ENCODE measurements at places on chromosomes 3 and 15.

GRCh38 chr3:169362868-169363267 lies 300.6 kb downstream of the MECOM start:
- no peak for DNase-seq

DNA sequence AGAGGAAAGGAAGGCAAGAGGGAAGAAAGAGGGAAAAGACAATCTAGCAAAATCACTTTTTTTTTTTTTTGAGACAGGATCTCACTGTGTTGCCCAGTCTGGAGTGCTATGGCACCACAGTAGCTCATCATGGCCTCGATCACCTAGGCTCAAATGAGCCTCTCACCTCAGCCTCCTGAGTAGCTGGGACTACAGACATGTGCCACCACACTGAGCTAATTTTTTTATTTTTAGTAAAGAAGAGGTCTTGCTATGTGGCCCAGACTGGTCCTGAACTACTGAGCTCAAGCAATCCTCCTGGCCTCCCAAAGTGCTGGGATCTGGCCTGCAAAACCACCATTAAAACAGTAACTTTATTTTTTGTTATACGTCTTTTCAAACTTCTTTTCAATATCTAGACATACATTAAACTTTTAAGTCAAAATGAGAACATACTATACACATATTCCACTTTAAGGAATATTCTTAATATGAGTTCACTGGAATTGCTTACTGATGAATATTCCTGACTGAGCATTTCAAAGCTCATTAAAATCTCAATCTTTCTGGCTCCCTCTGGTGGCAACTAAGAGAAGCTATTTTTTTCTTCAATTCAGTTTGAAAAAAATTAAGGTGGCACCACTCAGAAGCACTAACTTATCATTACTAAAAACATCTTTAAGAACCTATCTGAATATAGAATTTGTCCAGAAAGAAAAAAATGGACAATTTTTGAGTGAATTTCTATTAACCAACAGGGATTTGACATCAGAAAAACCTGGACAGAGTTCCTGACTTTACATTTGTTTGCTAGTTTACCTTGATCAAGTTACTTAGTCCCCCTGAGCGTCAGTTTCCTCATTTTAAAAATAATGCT lies 40.9 kb downstream of the UACA start:
- no peak for DNase-seq

- no peak for DNase-seq
Measured at GRCh38 chr3:100516232-100516631, 23.8 kb downstream of the TMEM45A start.

- no peak for DNase-seq
Measured at GRCh38 chr15:39462691-39463090, 118.2 kb upstream of the THBS1 start.

- DNase-seq = no peak
Measured at GRCh38 chr3:4740397-4741105, 238.7 kb upstream of the BHLHE40 start.

DNA sequence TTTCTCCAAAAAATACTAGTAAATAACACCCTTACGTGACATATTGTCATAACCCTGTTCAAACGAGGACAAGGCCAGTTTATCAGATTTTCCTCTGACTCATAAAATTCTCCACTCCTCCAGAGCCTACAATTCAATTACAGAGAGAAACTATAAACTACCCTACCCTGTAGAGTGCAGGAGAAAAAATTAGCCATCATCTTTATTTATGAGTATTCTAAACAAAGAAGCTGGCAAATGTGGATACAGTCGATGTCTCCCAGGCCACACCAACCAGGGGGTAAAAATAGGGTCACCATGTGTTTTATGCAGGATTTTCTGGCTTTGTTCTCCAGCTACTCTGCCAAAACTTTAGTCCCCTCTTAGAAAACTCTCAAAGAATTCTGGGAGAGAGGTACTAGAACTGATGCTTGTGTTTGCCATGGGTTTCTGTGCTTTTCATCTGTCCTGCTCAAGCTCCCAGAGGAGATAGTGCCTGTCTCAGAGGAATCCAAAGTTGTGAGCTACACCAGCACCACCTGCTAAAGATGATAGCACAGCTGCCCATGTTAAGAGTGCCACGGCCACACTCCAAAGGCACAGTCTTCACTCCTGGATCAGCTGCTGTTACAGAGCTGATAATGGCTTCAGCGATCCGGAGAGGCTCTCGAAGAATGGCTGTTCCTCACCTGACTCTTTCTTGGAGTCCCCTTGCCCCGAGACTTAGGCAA lies 150.2 kb downstream of the IMPG2 start:
- no peak for DNase-seq

DNA sequence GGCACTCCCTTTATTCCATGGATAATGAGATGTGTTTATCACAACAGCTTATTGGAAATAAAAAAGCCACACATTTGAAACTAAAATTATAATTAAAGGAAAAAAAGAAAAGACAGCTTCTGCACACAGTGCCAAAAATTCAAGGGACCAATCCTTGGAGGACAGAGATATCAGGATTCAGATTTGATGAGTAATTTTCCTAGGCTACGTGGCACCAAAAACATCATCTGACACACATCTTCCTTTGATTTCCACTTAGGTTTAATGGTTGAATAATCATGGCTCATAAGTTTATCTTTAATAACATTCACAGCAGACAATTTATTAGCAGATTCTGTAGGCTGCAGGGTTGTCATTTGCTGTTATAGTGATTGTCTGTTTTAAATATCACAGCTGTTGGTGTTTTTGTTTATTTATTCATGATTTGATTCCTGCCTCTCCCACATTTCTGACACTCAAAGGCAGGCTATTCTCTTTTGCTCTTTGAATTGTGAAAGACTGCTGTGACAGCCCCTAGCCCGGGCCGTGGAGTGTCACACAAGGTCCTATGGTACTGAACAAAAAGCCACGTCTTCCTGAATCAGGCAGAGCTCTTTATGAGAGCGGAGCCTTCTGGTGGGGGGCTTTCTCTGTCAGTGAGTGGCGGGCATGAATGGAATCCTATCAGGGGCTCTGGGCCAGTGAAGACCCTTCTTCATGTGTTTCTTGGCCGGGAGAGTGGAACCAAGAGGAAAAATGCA lies 708.5 kb downstream of the SQOR start:
- DNase-seq = no peak

DNA sequence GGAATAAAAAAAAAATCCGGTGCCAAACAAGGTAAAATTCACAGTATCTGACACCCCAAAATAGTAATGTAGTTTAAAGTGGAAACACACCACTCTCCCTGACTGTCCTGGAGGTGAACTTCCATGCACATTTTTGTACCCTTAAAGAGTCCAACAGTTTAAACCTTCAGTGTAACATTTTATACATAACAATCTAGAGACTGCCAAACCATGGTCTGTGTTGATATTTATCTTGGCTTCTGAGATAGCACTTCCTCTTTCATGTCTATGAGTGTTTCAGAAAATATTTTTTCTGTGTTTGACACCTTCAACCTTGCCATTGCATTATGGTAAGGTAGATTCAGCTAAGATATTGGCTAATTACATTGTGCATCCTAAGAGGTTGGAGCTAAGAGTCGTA lies 13.9 kb downstream of the TMEM45A start:
- DNase-seq = no peak

DNA sequence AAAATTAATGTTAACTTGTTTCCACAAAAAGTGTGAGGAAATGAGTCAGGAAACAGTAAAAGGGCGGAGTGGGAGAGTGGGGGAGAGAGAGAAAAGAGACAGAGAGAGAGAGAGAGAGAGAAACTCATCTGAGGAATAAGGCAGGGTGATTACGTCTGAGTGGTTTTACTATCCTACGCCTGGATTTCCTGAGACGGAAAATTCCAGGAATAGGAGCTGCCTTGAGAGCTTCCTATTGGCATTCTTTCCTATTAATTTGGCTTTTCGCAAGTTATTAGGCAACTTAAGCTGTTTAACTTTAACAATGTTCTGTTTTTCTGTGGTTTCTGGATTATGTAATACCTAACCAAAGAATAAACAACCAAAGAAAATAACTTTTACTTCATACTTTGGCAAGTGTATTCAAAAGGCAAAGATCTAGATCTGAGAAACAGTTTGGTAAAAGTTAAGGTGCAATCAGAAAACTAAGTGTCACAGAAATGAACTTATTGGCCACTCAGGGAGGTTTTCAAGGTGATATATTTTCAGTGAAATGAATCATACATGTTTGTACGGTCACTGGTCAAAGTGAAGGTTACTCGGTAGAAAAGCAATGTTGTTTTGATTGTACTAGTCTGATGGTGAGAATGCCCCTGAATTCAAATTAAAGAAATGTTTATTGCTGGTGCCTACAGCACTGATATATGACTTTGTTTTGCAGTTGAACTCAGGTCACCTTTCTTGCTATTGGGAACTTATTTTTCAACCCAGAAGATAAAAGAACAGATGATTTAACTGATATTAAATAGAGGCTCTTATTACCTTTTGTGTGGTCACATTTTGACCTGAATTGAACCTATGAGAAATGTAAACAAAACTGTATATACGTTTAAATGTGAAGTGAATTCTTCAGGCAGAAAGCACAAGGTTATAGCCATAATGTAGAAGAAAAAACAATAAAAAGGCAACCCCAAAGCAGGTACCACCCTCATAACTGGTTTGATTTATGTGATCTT lies 39.9 kb upstream of the TNFSF10 start:
- DNase-seq = peak; percentile 18

GRCh38 chr3:134620476-134621115 lies 30.2 kb downstream of the KY start:
- DNase-seq = no peak

DNA sequence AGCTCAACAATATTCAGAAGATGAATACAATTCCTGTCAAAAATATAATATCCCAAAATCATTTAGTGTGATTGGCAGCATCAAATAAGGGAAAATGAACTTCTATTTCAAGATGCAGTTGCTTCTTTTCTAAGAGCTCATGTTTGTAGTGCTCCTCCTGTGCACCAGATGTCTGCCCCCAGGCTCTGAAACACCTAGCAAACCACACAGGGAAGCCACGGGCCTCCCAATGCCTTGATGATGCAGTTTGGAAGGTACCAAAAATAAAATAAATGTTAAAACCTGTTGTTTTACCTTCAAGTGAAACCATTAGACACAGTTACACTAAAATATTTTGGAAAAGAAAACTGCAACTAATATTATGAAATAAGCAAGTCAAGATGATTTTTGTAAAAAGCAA lies 22.2 kb downstream of the CFAP20DC start:
- no peak for DNase-seq
